ENCODE measurements at places on chromosomes 2 and 18.

DNA sequence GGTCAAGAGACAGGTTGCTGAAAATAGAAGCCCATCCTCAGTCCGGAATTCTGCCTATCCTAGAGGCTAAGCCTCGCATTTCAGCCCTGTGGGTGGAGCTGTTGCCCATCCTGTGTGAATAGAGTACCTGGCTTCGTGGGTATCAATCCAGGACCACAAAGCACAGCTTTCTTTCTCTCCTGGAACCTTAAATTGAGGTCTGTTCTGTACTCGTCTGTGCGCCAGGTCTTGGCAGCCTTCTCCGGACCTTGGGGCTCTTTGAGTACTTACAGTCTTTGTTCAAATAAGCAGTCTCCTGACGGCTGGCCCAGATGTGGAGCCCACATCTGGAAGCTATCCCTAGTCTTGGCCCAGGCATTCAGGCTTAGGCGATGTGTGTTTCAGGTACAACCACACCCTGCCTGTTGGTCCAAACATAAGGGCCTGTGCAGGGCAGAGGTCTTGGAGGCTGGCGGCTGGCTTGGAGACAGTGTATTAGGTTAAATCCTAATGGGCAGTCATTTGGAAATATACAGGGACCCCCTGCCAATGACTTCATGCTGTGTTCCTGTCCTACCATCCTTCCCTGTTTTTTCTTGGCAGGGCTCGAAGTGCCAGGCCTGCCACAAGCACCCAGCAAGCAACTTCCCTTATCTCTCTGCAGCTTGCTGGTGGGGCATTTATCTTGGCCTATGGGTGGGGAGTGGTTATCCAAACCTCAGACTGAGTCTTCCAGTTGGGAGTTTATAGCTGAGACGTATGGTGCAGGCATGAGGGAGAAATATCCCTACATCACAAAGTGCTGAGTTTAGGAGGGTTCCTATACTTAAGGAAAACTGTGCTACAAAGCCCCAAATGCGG is 294.1 kb downstream of the BCL2 start:
- DNase-seq: peak; percentile 49

DNA sequence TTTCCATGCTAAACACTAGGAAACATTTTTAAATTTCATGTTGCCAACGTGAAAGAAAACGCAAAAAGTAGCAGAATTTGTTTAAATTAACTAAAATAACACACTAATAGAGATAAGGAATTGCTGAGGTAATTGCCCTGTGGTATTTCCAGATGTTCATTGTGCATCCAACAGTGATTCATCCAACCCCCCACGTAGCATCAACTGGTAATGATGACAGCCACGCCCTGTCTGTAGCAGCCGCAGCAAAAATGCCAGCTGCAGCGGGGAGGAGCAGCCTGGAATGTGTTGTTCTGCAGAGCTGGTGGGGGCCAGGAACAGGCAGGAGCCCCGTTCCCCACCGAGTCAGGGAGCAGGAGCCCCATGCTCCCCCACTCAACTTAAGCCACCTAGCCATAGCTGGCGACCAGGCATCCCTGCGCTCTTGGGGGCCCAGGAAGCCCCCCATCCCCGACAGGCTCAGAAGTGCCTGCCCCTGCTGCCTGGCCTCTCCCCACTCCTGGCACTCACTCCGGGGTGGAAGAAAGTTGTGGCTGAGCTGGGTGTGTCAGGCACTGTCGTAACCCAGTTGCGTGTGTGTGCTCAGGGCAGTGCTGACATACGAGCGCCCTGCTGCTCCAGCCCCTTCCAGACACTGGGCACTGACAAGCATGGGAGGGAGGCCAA is 695.1 kb upstream of the ACVR2A start:
- DNase-seq: no peak

DNA sequence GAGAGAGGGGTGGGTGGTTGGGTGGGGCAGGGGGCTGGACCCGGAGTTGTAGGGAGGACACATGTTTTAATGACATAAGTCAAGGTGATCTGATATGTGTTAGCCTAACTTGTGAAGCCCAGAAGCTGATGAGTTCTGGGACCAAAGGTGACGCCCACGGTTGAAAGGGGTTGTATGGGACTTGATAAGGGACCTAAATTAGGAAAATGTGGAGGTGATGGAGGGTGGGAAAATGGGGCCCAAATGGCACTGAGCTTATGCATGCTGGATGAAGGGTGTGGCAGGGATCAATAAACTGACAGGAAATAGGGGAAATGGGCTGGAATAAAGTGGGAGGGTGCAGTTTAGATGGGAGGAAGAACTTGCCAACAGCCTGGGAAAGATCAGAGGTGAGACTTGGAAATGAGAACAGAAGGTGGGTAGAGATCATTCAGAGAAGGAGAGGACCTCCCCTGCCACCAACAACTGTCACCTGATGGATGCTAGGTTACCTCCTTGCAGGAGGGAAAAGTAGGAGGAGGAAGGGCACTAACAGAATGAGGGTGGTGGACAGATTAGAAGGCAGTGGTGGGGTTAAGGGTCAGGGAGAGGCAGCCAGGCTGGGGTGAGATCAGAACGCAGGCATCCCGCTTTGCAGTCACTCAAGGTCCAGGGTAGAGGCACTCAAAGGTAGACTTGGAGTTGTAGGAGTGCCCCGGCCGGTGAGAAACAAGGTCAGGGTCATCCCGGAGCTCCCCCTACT is 15.3 kb downstream of the WNT10A start:
- DNase-seq: no peak

DNA sequence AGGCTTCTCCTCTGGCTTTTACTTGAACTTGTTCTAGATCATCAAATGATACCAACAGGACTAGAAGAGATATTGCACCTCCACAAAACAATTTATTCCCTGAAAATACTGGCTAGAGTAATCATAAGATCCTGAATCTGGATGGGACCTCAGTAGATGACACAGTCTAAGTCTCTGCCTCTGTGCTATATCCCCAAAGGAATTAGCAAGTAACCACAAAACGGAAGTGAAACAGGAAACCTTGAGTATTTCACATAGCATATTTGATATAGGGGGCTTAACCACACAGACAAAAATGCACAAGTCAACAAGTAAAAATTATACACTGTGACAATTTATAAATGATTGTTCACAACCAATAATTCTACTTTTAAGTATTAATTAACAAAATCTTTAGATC is 456.9 kb upstream of the TNP1 start:
- DNase-seq: no peak

- no peak for DNase-seq
Measured at GRCh38 chr2:184272056-184272455, 326.3 kb upstream of the ZNF804A start.

- no peak for DNase-seq
Measured at GRCh38 chr2:111656894-111657293, 227.1 kb downstream of the ANAPC1 start.

GRCh38 chr2:9243357-9243756 is 36.7 kb downstream of the ASAP2 start:
- DNase-seq: no peak

GRCh38 chr2:48572816-48573215 is 42.9 kb downstream of the STON1 start:
- DNase-seq: no peak

- DNase-seq: no peak
Measured at GRCh38 chr18:23397907-23398306, 55.2 kb upstream of the RIOK3 start.

GRCh38 chr2:177759443-177759842 is 313.1 kb downstream of the PDE11A start:
- DNase-seq: no peak

GRCh38 chr18:45874491-45875184 is 49.2 kb downstream of the SIGLEC15 start:
- no peak for DNase-seq

- DNase-seq: no peak
Measured at GRCh38 chr2:167509586-167509985, 621.3 kb downstream of the XIRP2 start.

GRCh38 chr2:177680866-177681712 is 288.5 kb downstream of the AGPS start:
- no peak for DNase-seq

All from NCI-H2107 (cell line).